CD4-positive, alpha-beta T cell treated with Interleukin-4 for 1 hour (primary cell): ENCODE measurements at places on chromosomes 16 and 17.

DNA sequence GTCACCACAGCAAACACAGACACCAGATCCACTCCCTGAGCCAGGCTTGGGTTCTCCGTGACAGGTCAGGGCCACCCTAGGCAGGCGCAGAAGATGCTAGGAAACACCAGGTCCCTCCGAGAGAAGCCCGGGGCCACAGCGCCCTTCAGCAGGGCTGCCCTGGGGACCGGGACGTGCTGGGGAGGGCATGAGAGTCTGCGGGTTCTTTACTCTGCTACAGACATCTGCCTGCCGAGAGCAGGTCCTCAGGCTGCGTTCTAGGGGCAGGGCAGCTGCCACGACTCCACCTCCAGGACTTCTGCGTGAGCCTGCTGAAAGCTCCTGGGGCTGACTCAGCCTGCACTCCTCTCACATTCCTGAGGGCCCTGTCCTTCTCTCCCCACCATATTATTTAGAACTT, 11.4 kb downstream of the MYLK3 start:
- DNase-seq = no peak

DNA sequence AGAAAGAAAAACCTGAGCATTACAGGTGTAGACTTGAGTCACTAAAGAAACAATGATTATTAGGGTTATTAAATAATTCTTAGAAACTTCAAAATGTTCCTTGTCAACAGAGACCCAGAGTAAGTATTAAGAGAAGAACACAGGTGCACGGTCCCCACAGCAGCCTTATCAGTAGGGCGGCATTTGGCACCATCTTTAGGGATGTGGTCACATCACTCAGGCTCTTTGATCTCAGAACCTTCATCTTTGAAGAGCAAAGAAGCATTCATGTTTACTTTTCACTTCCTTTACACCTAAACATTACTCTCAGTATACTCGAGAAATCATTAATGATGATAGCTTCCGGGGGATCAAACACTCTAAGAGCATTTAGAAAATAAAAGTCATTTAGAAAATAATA, 928.7 kb downstream of the KCNJ2 start:
- DNase-seq = no peak

GRCh38 chr17:72064606-72065193, 56.1 kb upstream of the SOX9 start:
- no peak for DNase-seq

DNA sequence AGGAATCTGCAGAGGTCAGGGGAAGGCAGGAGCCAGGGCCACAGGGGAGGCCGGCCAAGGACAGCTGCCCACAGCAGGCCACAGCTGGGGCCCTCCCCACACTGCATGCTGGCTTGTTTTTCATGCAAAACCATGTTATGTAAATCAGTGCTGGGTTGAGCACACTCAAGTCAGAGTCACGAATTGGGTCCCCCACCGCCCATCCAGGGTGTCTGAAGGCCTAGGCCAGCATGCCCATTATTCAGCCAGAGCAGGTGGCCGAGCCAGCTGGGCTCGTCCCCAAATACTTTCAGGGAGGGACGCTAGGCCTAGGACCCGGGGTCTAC, 51.2 kb upstream of the TOB1 start:
- no peak for DNase-seq
